Activated naive CD4-positive, alpha-beta T cell treated with anti-CD3 and anti-CD28 coated beads, Interleukin-2, amount 10 ng/mL, durations not matched to agents 5 hours and 36 hours (primary cell): ENCODE measurements at places on chromosomes 2 and 18. TPM values are rescaled to one million over a fixed set of nuclear protein-coding genes. Genes with fewer than 3 reads are reported as not detected.

SEH1L gene
- 48.2 TPM for total RNA-seq

AGAP1 gene
- 1.4 TPM for total RNA-seq

FMNL2 gene
- 0.83 TPM for total RNA-seq

TLX2 gene
- total RNA-seq: 0.55 TPM

FOXD4L1 gene
- total RNA-seq: 0.40 TPM

PHOSPHO2 gene
- total RNA-seq: 3.5 TPM

NT5DC4 gene
- not detected for total RNA-seq

SCN9A gene
- 0.13 TPM for total RNA-seq

SLC20A1 gene
- 138 TPM for total RNA-seq

MOGAT1 gene
- not detected for total RNA-seq

LINC00305 gene
- not detected for total RNA-seq

DSC3 gene
- total RNA-seq: not detected

EPB41L3 gene
- total RNA-seq: 4.7 TPM

EIPR1 gene
- 35.9 TPM for total RNA-seq

FOXI3 gene
- not detected for total RNA-seq

CFAP210 gene
- total RNA-seq: not detected

KIF1A gene
- total RNA-seq: 0.23 TPM

LRRTM1 gene
- not detected for total RNA-seq

CCDC121 gene
- 1.1 TPM for total RNA-seq

TNFAIP6 gene
- total RNA-seq: not detected

TUBA3E gene
- total RNA-seq: not detected

ITM2C gene
- 13.5 TPM for total RNA-seq

GATA6 gene
- not detected for total RNA-seq

LDAH gene
- 28.8 TPM for total RNA-seq

RGPD4 gene
- 0.05 TPM for total RNA-seq

GAREM1 gene
- total RNA-seq: not detected

PRKAG3 gene
- total RNA-seq: not detected

LYPD6 gene
- not detected for total RNA-seq

SIX2 gene
- not detected for total RNA-seq

CCDC102B gene
- 2.3 TPM for total RNA-seq

TRIB2 gene
- 157 TPM for total RNA-seq

ZNF892 gene
- total RNA-seq: 3.5 TPM

MAPRE2 gene
- 46.4 TPM for total RNA-seq

DYNAP gene
- total RNA-seq: not detected

SERPINB3 gene
- not detected for total RNA-seq

CCDC85A gene
- not detected for total RNA-seq

PTPRM gene
- 3.2 TPM for total RNA-seq

RFX8 gene
- 1.0 TPM for total RNA-seq

PIEZO2 gene
- total RNA-seq: not detected

LCT gene
- total RNA-seq: not detected

ADI1 gene
- 36.3 TPM for total RNA-seq

TSGA10 gene
- total RNA-seq: 7.4 TPM

ARL6IP6 gene
- total RNA-seq: 34.9 TPM

ZRANB3 gene
- 6.6 TPM for total RNA-seq

GAD1 gene
- 0.38 TPM for total RNA-seq

TBC1D8 gene
- total RNA-seq: 0.67 TPM

VIL1 gene
- not detected for total RNA-seq

C1QL2 gene
- not detected for total RNA-seq

GPR35 gene
- 2.1 TPM for total RNA-seq

FAM110C gene
- total RNA-seq: 0.22 TPM

POMC gene
- total RNA-seq: 2.8 TPM

SLC38A11 gene
- not detected for total RNA-seq
